ENCODE measurements at places on chromosomes 1 and 21.

GRCh38 chr1:118081387-118081786 lies 103.6 kb downstream of the SPAG17 start:
- no peak for DNase-seq

GRCh38 chr1:223350361-223350908 lies 13.5 kb downstream of the SUSD4 start:
- no peak for DNase-seq

GRCh38 chr1:211490038-211490678 lies 1.8 kb downstream of the RD3 start:
- DNase-seq = no peak

DNA sequence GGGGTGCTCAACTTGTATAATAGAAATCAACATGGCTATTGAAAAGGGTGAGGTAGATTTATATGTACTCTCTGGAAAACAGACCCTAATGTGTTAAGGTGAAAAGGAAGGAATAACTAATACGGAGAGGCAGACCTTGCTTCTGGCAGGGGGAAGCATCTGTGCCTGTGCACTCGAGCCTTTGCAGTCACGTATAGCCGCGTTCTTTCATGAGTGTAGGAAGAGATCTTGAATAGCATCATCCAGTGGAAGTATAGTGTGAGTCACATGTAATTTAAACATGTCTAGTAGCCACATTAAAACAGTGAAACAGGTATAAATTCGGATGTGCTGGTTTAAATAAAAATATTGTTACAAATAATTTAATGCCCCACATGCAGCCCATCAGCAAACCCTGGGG lies 3.0 kb downstream of the A3GALT2 start:
- DNase-seq = no peak

GRCh38 chr1:20069874-20070273 lies at the start of gene PLA2G5:
Gene PLA2G5 (plus strand): TSS chr1:20070194. CDS start chr1:20084831, 14,637 bp downstream.
- DNase-seq = no peak

DNA sequence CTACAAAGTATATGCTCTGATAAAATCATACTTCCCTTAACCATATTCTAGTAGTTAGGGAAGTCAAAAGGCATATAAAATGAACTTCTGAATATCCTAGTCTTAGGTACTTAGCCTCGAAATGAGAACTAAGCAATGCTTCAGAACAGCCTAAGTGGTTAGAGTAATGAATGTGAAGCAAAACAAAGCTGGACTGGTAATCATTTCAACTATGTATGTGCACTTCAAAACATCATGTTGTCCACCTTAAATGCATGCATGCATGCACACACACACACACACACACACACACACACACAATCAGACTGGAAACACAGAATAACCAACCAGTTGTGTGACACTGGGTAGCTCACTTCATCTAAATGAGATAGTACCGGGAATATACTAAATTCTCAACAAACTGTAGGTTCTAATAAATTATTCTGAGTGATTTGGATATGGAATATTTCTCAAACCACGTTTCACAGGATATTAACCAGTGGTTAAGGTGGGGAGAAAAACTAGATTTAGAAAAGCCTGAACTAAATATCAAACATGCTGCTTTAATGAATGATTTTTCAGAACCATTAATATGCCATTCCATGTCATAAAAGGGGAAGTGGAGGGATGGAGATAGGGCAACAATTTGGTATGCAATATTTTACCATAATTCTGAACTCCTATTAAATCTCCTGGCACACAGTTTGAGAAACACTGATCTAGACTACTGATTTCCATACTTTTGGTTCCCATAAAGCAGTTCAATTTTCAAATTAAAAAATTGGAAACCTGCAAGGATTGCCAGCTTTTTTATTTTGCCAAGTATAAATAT lies 19.5 kb downstream of the RNF115 start:
- DNase-seq = no peak

DNA sequence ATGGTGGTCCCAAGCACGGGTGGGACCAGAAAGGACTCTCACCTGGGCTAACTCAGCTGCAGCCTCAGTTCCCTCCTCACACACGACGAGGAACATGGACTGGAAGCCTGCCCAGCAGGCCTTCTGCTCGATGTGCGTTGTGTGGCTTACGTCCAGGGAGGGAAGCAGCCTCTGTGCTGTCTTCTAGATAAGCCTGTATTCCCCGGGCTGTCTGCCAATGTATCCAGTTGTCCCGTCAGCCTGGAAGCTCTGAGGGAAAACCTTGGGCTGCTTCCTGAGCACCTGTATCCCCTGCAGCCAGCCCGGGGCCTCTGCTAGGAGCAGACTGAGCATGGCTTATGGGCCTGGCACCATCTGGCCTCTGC lies 10.5 kb downstream of the PCSK9 start:
- DNase-seq = no peak

- DNase-seq = no peak
These were observed 39.0 kb downstream of the NEXN start for GRCh38 chr1:77927414-77927813.

DNA sequence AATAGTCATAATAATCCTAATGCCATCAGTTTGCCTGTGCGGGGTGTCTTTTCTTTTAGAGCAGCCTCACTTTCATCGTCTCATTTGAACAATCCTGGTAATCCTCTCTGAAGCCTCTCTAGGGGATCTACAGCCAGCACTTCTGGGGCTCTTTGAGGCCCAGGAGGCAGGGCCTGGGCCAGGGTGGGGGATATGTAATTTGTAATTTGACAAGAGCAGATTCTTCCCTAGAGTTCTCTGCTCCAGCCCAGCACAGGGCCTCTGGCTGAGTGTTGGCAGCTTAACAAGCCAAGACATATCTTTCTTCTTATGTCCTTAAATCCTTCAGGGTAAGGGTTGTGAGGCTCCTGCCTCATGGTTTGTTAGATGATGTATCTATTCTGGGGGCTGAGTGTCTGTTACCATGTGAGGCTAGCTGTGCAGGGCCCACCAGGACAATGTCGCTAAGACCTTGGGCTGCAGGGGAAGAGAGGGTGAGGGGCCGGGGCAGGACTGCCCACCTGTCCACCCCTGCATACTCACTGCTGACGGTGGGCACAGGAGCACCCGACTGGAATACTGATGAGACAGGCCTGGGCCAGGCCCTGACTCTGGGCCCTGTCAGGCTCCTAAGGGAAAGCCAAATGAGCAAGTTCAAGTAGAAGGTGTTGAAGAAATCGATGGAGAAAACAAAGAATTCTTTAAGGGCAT lies 45.3 kb upstream of the PARP1 start:
- DNase-seq = no peak

- peak; percentile 13 for DNase-seq
These were observed 1.7 kb downstream of the WASF2 start for GRCh38 chr1:27487966-27488884.

DNA sequence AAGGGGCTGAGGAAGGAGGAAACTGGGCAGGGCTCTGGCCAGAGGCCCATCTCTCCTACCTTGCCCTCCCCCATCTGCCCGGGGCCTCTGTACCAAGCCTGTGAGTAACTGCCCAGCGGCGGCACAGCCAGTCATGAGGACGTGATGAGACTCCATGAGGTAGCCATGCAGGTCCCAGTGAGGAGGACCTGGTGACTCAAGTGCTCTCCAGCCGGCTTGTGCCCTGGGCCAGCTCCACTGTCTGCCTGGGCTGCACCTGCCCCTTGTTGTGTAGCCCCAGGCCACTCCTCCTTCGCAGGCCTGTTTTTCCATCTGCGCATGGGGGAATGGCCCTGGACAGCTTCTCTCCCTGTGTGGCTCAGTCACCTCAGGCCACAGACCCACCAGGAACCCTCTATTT lies 42.0 kb upstream of the PADI1 start:
- no peak for DNase-seq

GRCh38 chr21:46371204-46372013 lies 47.5 kb downstream of the PCNT start:
- DNase-seq = no peak

DNA sequence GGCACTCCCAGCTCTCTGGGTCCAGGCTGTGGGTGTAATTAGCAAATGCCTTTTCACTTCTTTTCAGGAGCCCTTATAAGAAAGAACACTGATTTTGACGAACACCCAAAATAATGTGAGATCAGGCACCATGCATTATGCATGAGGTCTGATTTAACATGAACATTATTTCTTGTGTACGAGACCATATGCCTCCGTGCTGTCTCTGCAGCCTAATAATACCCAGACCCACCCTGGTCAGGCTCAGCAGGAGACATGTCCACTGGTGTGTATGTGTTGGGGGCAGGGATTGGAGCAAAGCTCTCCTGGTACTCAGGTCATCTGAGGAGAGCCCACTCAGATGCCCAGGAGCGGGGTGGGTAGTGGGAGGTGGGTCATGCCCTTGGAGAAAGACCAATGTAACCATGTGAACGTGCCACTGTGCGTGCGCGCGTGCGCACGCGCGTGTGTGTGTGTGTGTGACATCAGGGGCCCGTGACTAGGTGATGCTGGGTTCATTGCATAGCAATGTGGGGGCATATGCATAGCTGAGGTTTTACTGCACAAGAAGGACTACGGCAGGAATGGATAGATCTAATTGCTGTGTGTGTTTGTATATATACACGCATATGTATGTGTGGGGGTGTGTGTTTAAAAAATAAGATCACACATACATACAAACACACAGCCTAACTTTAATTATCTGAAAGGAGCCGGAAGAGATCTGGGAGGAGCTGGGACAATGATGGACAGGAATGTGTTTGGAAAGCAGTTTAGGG lies 7.1 kb downstream of the POU3F1 start:
- no peak for DNase-seq

GRCh38 chr21:44708866-44709425 lies 2.4 kb downstream of the TSPEAR start:
- DNase-seq = no peak

GRCh38 chr21:32794644-32795079 lies 23.1 kb upstream of the PAXBP1 start:
- DNase-seq = no peak

GRCh38 chr21:31921079-31921478 lies 48.3 kb downstream of the HUNK start:
- no peak for DNase-seq

DNA sequence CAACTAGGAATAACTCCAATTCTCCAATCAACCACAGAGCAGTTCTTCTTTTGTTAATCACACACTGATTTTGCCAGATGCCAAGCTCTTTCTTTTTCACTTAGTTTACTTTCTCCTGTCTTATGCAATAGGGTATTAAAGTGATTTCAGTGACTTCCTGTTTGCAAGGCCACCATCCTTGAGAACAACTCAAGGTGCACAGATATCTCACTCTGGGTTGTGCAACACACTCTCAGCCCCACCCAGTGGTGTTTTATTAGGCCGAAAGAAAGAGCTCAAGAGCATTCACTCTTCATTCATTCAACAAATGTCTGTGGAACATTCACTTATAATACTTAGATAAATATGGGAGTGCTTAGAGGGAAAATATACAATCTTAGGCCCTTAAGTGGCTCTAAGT lies 352.5 kb downstream of the ZNF326 start:
- DNase-seq = no peak

DNA sequence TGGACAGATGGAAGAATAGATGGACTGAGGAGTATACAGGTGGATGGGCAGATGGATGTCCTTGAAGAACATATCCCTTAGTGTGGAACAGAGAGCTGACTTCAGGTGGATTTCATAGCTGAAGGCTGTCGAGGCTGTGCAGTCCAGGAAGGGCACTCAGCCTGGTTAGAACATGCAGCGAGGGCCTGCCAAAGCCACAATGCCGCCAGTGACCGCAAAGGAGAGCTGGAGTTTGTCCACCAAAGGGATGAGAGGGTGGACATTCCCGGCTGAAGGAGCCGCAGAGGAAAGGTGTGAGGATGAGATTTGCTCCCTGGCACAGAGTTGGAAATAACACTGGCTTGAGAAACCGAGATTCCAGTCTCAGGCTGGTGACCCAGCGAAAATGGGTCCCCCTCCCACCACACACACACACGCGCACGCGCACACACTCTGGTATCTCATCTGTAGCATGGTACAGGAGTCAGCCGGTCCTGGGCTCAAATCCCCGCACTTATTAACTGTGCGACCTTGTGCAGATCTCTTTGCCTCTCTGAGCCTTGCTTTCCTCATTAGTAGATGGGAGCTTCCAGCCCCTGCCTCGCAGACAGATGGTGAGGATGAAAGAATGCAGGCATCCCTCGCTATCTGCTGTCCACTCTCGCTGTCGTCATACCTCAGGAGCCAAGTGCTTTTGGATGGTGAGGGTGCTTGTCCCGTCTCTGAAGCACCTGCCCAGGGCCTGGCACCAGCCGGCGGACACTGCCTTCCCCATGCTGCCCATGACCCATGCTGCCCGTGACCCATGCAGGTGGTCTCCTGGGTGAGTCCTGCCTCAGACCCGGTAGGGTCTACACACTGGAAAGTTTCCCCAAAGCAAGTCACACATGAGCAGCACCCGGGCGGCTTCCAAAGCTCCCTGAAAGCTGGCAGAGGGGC lies 26.8 kb upstream of the EFHD2 start:
- no peak for DNase-seq

DNA sequence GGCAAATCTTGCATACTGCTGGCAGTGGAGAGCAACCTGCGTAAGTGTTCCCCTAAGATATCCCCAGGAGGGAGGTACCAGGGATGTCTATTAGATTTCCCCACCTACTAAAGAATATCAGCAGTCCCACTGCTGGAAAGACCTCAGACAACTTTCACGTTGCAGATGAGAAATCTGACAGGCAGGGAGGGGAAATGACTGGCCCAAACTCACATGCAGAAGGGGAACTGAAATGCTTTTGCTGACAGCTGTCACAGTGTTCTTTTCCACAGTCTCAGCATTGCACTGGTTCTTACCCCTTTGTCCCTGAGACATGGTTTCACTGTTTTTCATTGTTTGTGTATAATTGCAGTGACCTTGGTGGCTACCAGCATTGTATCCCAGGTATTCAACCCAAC lies 84.8 kb upstream of the ATP1A1 start:
- no peak for DNase-seq

- no peak for DNase-seq
These were observed 3.8 kb upstream of the SLC26A9 start for GRCh38 chr1:205947024-205947423.

DNA sequence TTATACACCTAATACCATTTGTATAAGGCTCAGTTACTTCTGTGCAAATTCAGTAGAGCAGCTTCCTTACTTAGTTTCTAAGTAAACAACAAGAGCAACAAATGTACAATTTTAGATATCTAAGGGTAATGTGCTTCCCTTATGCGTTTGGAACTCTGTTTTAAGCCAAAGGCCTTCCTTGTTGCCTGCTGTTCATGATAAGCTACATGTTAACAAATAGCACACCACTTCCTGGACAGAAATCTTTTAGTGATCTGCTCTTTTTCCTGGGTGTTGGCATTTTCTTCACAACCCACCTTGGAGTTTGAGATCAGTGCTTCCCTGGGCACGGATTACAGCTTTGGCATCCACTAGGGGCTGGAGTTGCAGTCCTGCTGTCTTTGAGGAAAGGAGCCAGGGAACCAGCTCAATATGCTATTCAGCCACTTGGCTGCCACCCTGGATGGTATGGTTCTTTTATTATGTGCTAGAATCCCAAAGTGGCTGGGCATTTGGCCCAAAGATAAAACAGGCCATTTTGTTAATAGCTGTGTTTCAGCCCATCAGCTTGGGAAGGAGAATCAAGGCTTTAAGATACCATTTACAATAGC lies 55.6 kb upstream of the ADAR start:
- DNase-seq = no peak

GRCh38 chr1:61389926-61390845 lies 307.8 kb downstream of the NFIA start:
- DNase-seq = no peak
